ENCODE measurements at places on chromosomes 12 and 14.

GRCh38 chr12:6765634-6766581 is at the start of gene PTMS:
Gene PTMS, plus strand, starts transcription at chr12:6766363. Its CDS starts 343 bp downstream, at chr12:6766706.
- DNase-seq: no peak

- no peak for DNase-seq
Observed at GRCh38 chr12:113021500-113021899, 35.0 kb upstream of the DTX1 start.

- no peak for DNase-seq
Observed at GRCh38 chr14:42174357-42174756, 567.7 kb downstream of the LRFN5 start.

DNA sequence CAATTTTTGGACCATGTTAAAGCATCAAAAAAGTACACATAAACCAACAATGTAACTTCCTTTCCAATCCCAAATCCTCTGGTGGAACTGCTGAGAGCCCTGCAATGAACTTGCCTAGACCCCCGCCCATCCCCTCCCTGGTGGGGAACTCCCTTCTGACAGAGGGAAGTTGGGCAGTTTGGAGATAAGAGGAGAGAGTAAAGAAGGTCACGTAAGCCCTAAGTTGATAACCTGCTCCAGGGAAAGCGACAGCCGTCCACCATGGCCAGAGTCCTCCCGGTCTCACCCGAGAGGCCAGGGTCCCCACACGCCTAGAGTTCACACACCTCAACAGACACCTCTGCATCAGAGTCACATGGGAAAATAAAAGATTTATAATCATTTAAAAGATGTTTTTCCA is 138.7 kb downstream of the EGLN3 start:
- no peak for DNase-seq

DNA sequence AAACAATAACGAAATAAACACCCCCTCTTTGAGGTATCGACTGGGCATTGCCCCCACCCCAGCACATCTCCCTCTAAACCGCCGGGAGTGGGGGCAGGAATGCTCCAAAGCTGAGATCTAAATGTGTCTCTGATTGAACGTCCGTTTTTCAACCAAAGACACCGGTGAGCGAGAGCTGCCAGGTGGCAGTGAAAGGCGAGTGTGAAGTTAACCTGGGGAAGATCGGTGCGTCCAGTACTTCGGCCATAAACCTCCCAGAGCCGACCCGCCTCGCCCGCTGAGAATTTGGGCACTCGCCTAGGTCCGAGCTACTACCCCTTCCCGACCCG is 625 bp downstream of the ANGEL1 start:
- no peak for DNase-seq

DNA sequence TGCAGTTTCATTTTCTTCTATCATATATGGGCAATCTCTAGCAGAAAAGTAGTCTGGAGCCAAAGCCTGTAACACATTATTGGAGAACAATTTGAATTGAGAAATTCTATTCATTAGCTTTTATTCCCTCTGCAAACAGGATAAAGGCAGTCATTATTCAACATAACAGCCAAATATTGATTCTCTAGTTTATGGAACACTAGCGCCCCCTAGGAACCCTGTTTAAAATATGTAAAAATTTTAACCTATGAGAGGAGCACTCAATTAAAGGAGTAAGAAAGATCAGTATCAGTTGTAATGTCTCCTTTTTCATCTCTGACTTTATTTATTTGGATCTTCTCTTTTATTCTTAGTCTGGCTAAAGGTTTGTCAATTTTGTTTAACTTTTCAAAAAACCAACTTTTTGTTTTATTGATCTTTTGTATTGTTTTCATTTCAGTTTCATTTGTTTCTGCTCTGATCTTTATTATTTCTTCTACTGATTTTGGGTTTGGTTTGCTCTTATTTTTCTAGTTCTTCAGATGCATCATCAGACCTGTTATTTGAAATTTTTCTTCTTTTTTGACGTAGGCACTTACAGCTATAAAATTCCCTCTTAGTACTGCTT is 4.8 kb upstream of the LMNTD1 start:
- DNase-seq: no peak

GRCh38 chr12:105253866-105254513 is 18.0 kb upstream of the APPL2 start:
- DNase-seq: no peak

DNA sequence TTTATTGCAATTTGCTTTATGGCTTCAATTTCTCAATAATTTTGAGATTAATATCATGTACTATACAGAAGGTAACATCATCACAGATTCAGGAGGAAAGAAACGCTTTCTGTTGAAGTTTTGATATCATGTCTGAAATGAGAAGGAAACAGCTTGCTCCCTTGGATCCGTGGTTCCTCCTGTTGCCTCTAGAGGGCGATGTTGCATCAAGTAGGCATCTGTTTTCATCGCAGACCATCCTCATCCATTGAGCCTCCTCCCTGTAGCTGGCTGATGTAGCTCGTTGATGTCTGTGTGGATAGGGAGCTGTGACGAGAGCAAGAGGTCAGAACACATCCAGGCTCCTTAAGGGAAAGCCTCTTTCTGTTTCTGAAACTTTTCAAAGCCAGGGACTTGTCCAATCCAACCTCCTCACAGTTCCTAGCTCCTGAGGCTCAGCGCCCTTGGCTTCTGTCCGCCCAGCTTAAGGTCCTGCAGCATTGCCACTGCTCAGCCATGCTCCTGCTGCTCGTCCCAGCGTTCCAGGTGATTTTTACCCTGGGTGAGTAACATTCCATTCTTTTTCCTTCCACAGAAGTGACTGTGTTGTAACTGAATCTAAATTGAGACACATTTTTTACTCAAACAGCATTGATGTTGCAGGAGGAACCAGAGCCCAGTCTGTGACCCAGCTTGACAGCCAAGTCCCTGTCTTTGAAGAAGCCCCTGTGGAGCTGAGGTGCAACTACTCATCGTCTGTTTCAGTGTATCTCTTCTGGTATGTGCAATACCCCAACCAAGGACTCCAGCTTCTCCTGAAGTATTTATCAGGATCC is 304.8 kb upstream of the OR4E1 start:
- DNase-seq: peak; percentile 27
